ENCODE measurements at places on chromosomes 5 and 9.

GRCh38 chr5:37603072-37603471, 224.0 kb downstream of the WDR70 start:
- no peak for DNase-seq

- DNase-seq: no peak
These were observed 226.5 kb upstream of the POU5F2 start for GRCh38 chr5:93967923-93968322.

- no peak for DNase-seq
These were observed 14.1 kb downstream of the TNFSF15 start for GRCh38 chr9:114791736-114792135.

GRCh38 chr9:137107312-137107921, 7.1 kb downstream of the DPP7 start:
- no peak for DNase-seq

DNA sequence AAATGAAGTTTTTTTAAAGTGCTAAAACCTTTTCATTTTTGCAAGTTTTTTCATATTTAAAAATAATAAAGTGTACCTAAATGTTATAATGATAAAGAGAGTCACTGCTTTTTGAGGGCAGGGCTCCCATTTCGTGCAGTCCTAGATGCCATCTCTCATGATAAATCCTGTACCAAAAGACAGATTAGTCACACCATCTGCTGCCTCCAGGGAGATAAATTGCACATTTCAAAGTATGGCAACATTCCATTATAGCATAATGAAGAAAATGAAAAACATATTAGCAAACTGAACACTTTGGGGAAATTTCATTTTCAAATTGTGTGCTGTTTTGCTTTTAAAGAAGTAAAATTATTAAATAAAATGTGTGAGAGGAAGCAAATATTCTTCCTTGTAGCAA, 257.2 kb downstream of the KIAA0825 start:
- DNase-seq: no peak

DNA sequence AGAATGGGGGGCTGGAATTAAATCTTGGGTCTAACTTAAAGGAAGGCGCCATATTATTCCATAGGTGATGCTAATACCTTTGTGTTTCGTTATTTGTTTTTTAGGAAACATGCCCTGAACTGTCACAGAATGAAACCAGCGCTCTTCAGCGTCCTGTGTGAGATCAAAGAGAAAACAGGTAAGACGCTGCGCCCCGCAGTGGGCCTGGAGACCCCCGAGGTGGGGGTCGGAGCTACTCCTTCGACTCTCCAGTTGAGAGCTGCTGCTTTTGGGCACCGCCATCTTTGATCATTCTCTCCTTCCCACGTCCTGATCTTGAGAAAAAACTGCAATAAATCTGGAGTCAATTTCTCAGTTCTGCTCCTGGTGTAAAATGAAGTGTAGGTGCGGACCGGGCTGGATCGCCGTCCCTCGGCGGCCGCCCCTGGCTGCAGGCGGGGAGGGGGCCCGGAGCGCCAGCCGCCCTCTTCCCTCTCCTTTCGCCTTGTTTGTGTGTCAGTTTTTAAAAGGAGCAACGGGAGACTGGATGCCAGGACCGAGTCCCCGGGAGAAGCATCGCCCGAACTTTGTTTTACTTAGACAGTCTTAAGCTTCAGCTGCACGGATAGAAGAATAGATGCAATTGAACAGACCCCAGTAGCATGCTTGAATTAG, 1.4 kb downstream of the PBX3 start:
- DNase-seq: no peak

- no peak for DNase-seq
These were observed 129.1 kb upstream of the VCAN start for GRCh38 chr5:83342465-83342864.

Data from activated CD4-positive, alpha-beta T cell treated with anti-CD3 and anti-CD28 coated beads, Interleukin-2, amount 50 U/mL, for 1 hour (primary cell).